ENCODE measurements at places on chromosomes 3 and 15.

GRCh38 chr15:67564021-67564967, 21.8 kb downstream of the MAP2K5 start:
- no peak for DNase-seq

DNA sequence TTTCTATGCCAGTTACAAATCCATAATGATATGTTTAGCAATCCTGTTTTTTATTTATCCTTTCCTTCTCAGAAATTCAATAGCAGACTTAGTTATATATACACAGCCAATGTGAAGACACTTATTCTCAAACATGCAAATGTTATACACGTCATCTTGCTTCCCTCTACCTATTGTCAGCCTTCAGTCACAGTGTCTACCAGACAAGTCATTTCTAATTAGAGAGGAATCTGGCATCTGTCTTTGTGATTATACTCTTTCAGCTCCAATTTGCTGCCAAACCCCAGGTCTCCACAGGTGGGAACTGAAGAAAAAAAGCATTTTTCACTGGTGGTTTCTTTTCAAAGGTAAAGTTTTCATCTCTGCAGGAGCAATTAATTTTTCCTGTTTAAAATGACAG, 793.1 kb downstream of the AGBL1 start:
- DNase-seq = no peak

DNA sequence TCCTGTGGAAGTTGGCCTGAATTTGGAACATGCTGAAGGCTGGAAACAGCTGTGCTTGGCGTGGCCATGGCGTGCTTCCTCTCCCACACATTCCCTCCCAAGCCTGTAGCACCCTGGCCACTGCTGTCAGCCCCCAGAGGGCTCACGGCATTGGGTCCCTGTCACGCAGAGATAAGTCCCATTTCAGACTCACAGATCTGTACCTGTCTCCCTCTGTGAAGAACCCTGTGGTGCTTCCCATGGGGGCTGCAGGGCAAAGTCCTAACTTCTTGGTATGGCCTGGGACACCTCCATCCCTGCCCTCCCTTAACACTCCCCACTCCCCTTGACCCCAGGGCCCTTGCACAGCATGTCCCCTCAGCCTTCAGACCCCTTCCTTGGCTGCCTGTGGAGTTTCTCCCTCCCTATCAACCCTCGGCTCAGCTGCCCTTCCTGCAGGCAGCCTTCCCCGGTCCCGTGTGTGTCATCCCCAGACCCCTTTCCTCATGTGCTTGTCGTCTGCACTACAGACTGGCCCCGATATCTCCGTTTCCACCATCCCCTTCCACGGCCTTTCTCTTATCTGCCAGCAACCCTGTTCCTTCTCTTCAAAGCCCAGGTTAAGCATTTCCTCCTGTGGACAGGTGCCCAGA, 28.6 kb downstream of the ABTB1 start:
- no peak for DNase-seq

DNA sequence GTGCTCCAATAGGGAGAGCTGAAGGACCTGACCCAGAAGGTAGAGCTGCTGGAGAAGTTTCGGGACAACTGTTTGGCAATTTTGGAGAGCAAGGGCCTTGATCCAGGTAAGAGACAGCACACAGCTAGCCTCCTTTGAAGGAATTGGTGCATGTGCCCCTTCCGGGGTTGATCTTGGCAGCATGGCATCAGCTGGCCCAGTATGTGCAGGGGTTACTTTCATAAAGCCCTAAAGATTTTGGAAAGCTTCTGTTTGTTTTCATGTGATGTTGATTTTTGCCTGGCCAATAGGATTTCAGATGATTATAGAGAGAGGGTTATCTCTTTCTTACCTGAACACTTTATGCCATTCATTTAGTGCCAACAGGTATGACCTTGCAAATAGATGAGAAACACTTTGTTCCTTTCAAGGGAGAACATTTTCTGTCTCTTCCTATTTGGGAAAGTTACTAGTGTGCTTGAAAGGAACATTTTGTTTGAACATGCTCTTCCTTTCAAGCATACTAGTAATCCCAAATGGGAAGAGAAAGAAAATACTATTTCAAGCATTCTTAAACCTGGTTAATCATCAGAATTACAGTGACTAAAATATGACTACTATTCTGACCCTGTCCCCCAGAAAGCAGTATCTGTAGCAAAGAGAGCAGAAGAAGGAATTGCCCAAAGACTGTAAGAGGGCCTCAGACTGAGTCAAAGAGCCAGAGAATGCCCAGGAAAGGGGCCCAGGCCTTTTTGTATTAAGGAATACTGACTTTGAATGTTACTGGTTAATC, 7.5 kb downstream of the KNSTRN start:
- no peak for DNase-seq

DNA sequence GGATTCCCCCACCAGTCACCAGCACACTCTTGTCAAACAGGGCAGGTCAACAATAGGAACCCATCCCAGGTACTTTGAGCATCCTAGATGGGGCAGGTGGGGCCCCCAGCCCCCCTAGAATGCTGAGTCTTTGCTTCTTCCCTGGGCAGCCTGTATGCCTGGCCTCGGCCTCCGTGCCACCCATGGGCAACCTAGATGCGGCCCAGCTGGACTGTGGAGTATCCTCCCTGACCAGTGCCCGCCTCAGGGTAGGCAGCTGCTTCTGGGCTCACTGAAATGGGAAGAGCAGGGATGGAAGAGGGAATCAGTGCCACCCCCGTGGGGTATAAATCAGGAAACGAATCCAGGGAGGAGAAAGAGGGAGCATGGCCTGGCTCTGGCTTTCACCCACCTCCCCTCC, 10.9 kb downstream of the DNAH1 start:
- no peak for DNase-seq

DNA sequence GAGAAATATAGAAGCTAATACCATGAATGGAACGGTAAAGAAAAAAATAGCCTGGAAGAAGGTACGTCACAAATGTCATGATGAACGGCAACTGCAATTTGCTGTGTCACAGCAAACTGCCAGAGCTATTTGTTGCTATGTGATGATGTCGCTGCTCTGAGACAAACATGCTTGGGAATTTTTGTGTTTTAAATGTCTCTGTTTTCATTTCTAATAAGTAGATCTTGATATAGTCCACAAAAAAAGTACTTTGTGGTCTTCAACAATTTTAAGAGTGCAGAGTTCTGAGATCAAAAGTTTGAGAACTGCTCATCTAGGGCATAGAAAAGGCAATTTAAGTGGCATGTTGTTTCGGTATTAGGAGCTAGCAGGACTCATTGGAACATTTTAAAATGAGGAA, 4.3 kb upstream of the NR1D2 start:
- no peak for DNase-seq

- DNase-seq = no peak
Measured at GRCh38 chr3:171558188-171558696, 98.0 kb upstream of the TNIK start.

- no peak for DNase-seq
Measured at GRCh38 chr3:71803248-71803647, 18.3 kb upstream of the PROK2 start.

GRCh38 chr3:63538919-63539318, 113.6 kb upstream of the SNTN start:
- no peak for DNase-seq

DNA sequence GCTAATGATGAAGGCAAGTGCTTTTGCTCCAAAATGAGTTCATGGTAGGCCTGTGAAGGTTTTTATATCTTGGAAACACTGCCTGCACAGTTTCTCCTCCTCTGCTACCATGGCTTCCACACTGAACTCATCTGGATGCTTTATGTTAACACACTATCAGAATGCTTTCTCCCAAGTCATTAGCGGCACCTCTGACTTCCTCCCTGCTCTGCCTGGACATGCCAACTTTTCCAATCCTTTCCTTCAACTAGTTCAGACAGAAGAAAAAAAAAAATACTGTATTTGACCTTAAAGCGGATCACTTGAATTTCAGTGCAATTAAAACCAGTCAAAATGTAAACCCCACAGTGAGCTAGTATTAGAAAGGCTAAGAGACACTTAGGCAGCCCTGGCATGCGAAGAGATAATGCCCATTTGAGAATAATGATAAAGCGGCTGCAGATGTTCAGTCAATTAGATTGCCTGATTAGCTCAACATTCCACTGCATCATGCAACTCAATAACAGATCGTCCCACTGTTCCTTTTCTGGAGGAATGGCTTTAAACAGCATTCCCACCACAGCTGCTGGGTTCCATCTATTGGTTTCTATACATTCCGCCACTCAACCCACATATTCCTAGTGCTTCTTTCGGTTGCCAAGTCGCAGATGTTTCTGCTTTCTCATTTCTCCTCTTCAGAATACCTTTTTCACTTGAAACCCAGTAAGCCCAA, 51.7 kb downstream of the CNTN3 start:
- DNase-seq = no peak

GRCh38 chr3:19473971-19474580, 325.8 kb downstream of the KCNH8 start:
- no peak for DNase-seq

GRCh38 chr3:127365163-127365798, 77.4 kb upstream of the PRR20G start:
- DNase-seq = no peak

GRCh38 chr3:115843206-115843605, 219.9 kb downstream of the GAP43 start:
- DNase-seq = no peak

DNA sequence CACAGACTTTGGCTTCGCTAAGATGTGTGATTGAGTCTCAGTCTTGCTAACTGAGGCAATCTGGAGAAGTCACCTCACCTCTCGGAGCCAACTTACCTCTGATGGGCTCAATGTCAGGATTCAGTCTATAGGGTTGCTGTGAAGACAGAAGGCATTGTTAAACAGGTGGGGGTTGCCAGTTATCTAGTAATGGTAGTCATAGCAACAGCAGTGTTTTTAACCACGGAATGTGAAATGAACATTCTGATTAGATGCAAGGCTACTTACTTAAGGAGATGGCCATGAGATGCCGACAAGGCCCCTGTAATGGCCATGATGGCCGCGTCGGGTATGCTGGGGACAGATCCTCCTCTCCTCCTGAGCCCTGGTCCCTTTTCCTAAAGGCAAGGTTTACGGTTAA, 243.1 kb downstream of the GABRG3 start:
- DNase-seq = no peak

DNA sequence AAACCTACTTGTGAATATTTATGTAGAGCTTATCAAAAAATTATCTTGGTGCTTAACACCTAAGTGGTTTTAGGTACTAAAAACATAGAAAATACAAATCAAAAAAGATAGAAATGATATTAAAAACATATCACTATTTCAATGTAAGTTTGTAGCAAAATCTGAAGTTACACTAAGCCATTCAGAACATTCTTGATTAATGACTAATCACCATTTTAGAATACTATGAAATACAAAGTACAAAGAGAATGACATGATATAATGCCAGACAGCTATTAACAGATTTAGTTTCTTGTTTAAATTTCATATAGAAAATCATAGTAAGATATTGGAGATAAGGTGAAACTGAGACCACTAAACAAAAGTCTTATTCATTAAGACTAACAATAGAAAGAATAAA, 169.7 kb upstream of the AGTR1 start:
- DNase-seq = no peak

GRCh38 chr15:49674370-49674769, 53.5 kb downstream of the DTWD1 start:
- DNase-seq = no peak

GRCh38 chr3:126050626-126051025, 33.3 kb downstream of the SLC41A3 start:
- no peak for DNase-seq

- DNase-seq = no peak
Measured at GRCh38 chr3:69579306-69580041, 159.8 kb upstream of the MITF start.

DNA sequence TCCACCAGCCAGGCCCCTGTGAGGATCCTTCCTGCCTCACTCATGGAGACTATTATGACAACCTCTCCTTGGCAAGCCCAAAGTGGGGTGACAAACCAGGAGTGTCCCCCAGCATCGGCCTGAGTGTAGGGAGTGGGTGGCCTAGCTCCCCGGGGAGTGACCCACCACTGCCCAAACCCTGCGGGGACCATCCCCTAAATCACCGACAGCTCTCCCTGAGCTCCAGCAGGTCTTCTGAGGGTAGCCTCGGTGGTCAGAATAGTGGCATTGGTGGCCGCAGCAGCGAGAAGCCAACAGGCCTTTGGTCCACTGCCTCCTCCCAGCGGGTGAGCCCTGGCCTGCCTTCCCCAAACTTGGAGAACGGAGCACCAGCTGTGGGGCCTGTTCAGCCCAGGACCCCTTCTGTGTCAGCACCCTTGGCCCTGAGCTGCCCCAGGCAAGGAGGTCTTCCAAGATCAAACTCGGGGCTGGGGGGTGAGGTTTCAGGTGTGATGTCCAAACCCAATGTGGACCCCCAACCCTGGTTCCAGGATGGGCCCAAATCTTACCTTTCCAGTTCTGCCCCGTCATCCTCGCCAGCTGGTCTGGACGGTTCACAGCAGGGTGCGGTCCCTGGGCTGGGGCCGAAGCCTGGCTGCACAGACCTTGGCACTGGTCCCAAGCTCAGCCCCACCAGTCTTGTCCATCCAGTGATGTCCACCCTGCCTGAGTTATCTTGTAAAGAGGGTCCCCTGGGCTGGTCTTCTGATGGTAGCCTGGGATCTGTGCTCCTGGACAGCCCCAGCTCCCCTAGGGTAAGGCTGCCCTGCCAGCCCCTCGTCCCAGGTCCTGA, 1.0 kb downstream of the LIMD1 start:
- no peak for DNase-seq

- DNase-seq = no peak
Measured at GRCh38 chr15:45169608-45170480, 17.9 kb downstream of the SHF start.

DNA sequence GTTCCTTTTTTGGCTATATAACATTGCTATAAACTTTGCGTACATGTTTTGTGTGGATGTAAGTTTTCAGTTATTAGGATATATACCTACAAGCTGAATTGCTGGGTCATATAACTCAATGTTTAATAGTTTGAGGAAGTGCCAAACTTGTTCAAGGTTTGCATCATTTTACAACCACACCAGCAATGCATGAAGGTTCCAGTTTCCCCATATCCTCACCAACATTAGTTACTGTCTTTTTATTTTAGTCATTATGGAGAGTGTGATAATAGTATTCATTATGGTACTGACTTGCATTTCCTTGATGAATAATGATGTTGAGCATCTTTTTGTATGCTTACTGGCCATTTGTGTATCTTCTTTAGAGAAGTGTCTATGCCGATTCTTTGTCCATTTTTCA, 112.3 kb downstream of the NR1I2 start:
- no peak for DNase-seq

DNA sequence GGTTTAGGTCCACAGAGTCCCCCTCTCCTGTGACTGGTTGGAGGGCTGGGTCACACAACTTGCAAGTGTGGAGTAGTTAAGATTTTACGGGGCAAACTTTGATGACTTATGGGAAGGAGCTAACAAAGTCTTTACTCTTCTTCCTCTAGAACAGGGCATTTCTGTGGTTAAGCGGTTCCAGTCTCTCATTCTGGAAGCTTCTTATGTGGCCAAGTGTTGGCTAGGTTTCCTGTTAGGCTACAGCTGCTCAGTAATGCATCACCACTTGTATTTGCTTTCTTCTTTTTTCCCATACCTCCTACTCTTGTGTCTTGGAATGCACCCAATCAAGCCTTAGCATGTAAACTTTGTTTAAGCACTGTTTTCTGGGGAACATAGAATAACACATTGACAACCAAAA, 100.6 kb upstream of the PLAAT1 start:
- DNase-seq = no peak

GRCh38 chr3:55717481-55717880, 230.4 kb upstream of the WNT5A start:
- DNase-seq = no peak

Data from T-helper 1 cell (primary cell).